ENCODE measurements at places on chromosomes 3 and 15.

GRCh38 chr15:88707771-88708654 lies 69.2 kb downstream of the ISG20 start:
- no peak for DNase-seq

DNA sequence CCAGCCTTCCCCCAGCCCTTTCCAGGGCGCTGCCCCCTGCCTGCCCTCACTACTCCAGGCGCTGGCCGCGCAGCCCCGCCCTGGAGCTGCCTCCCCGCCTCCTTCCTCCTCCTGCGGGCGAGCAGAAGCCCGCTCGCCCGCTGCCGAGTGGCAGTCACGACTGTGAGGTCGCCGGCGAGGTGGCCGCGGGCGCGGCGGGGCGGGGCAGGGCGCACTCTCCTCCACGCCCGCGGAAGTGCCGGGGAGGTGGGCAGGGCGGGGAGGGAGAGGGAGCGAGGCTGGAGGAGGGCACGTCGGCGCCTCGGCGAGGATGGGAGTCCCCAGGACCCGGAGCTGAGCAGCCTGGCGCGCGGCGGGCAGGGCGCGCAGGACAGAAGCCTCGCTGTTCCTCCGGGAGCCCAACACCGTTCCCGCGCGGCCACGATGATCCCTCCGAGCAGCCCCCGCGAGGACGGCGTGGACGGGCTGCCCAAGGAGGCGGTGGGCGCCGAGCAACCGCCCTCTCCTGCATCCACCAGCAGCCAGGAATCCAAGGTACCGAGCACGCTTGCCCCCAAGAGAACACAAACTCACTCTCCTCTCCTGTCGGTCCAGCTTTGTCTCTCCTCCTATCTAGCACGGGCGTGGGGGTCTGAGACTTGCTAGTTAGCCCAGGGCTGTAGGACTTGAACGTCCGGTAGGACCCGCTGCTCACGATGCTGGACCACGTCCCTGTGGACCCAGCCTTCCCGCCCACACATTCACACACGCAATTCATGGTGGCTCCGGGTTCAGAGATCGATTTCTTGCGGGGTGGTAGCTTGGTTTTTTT lies at the start of gene STAC:
TSS of gene STAC (plus strand) at position 284 of the 811 bp plus-strand sequence. CDS start at position 424, 140 bp downstream.
- no peak for DNase-seq

DNA sequence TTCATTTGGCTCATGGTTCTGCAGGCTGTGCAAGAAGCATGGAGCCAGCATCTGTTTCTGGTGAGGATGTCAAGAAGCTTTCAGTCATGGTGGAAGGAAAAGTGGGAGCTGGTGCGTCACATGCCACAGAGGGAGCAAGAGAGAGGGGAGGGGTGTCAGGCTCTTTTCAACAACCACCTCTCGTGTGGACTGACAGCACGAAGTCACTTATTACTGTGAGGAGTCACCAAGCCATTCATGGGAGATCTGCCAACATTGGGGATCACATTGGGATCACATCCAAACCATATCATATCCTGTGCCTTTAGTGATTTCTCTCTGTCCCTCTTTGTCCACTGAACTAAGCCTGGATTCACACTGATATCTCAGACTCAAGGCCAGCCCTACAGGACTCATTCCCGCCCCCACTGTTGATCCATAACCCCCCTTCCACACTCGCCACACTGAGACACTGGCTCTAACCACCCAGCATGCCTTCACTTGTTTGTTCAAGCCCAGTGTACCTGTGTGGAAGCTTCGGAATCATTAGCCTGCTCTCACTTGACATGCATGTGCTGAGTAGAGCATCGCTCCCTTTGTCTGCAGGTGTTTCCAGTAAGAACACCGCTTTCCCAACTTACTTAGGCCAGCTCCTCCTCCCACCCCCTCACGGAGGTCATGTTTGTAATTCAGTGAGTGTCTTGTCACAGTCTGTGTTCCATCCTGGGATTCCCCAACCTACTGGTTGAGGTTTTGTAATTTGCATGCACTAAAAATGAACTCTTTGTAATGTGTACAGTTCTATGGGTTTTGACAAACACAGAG lies 132.2 kb downstream of the KLF13 start:
- no peak for DNase-seq

DNA sequence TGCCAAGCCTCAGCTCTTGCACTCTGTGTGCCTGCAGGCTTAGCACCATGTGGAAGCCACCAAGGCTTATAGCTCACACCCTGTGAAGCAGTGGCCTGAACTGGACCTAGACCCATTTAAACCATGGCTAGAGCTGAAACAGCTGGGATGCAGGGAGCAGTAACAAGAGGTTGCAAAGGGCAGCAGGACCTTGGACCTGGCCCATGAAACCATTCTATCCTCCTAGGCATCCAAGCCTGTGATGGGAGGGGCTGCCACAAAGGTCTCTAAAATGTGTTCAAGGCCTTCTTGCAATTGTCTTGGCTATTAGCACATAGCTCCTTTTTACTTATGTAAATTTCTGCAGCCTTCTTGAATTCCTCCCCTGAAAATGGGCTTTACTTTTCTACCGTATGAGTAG lies 57.9 kb upstream of the NPAP1 start:
- DNase-seq = no peak

- DNase-seq = peak; percentile 77
Measured at GRCh38 chr15:101684384-101684783, 32.2 kb upstream of the TM2D3 start.

DNA sequence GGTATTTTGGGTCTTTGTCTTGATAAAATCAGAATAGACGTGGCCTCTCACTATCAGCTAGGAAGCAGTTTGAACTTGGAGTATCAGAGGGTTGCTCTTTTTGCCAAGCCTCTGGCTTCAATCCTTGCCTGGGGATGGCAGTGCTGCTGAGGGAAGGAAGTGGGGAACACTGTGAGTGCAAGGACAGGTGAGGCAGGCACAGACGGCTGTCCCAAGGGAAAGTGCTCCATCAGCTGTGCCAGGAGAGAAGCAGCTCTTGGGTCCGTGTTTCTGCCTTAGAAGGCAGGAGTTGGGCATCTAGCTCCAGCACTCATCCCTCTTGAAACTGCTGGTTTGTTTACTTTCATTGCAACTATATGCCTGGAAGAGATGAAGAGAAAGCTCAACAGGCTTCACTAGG lies 33.2 kb downstream of the PML start:
- DNase-seq = no peak

GRCh38 chr3:170367797-170368196 lies 10.3 kb downstream of the SKIL start:
- no peak for DNase-seq

GRCh38 chr3:69130689-69131088 lies 8.3 kb upstream of the LMOD3 start:
- no peak for DNase-seq

- no peak for DNase-seq
Measured at GRCh38 chr15:88497109-88497765, 29.7 kb downstream of the MRPS11 start.

DNA sequence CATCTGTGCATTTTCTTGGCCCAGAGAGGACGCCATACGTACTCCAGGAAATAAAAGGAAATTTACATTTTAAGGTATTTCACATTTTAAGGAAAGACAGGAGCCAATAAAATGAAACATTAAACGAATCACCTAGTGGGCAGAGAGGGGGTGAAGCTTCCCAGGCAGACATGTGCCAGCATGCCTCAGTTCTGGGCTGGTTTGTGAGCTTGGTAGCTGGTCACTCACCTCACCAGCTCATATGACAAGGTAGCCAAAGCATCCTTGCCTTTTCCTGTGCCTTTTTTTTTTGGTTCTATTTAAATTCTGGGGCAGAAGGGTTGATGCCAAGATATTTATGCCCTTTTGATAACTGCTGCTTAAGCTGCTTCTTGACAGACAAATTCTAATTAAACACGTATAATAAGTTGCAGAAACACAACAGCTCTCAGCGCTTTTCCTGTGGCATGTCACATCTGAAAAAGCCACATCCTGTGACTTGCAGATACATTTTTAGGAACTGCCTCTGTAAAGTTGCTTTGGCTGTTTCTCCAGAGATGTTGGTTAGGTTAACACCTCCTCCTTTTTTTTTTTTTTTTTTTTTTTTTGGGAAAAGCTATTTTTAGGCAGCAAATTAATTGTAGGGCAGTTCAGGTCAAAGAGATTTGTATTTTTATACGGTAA lies 218.6 kb downstream of the PDCD6IP start:
- DNase-seq = peak; percentile 35

GRCh38 chr3:36944012-36944640 lies 728 bp downstream of the TRANK1 start:
- DNase-seq = peak; percentile 60

DNA sequence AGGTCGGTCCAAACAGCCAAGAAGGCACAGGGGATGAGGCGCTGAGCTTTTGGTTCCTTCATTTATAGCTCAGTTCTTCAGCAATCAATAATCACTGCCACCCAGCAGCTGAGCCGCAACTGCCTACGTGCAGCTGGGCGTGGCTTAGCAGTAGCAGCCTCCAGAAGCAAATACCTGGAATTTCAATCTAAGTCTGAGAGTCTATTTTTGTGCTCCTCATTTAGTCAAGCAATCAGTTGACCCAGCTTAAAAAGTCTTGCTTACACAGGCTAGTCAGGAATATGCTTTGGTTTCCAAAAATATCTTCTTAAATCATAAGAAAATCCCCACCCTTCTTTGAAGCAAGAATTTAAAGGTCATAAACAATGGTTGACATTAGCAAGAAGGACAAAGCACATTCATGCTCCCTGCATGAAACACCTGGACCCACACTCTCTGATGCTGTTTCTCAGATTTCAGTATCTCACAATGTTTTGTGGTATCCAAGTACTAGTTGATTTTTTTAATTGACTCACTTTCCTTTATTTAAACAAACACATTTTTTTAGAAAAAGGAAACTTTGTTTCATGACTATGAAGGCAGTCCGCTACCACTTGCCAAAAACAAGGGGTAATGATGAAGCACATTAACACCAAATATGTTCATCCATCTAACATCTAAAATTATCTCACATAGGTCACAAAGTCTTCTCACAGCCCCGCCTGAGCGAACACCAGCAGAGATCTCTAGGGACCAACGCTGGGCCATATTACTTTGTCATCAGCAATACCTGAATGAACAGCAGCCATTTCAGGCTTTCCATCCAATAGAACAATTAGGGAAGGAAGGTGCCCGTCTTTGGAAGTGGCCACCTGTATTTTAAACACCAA lies 106.1 kb downstream of the OXNAD1 start:
- DNase-seq = no peak

- DNase-seq = no peak
Measured at GRCh38 chr15:38530113-38530512, 34.5 kb downstream of the RASGRP1 start.

DNA sequence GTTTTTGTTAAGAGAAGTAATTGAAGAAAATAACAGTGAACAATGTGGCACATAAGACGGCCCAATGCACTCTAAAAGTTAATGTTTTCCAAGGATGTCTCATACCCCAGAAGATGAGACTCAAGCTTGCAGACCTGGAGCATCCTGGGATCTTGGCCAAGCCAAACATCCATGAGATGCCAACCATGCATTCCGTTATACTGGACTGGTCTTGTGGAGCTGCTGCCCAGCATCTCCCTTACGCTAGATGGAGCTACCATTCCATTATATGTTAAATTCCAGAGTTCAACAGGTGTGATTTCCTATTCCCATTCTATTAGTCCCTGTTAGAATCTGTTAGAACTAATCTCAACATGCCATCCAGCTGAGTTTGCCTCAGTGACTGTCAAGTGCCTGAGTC lies 181.8 kb downstream of the PDCD6IP start:
- peak; percentile 83 for DNase-seq

DNA sequence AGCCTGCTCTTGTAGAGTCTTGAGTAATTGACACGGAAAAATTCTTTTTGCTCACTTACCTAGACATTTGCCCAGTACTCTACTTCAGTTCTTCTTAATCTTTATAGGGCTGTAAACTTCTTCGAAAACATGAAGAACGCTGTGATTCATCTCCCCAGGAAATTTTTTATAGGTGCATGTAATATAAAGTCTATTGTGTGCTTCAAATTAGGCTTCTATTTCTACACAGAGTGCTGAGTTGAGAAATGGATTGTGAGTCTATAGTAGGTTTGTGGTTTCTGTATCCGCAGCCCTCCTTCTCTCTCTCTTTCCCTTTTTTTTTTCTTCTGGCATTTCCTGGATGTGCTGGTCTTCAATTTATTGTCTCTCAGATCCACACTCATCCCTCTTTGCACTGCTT lies 183.3 kb upstream of the DCBLD2 start:
- DNase-seq = peak; percentile 96

- no peak for DNase-seq
Measured at GRCh38 chr15:85583923-85584390, 203.6 kb downstream of the AKAP13 start.

GRCh38 chr15:31344823-31345605 lies 18.4 kb downstream of the KLF13 start:
- DNase-seq = no peak

- no peak for DNase-seq
Measured at GRCh38 chr15:71129669-71130068, 14.4 kb downstream of the THSD4 start.

GRCh38 chr3:28923994-28924393 lies 356.9 kb upstream of the RBMS3 start:
- DNase-seq = no peak

DNA sequence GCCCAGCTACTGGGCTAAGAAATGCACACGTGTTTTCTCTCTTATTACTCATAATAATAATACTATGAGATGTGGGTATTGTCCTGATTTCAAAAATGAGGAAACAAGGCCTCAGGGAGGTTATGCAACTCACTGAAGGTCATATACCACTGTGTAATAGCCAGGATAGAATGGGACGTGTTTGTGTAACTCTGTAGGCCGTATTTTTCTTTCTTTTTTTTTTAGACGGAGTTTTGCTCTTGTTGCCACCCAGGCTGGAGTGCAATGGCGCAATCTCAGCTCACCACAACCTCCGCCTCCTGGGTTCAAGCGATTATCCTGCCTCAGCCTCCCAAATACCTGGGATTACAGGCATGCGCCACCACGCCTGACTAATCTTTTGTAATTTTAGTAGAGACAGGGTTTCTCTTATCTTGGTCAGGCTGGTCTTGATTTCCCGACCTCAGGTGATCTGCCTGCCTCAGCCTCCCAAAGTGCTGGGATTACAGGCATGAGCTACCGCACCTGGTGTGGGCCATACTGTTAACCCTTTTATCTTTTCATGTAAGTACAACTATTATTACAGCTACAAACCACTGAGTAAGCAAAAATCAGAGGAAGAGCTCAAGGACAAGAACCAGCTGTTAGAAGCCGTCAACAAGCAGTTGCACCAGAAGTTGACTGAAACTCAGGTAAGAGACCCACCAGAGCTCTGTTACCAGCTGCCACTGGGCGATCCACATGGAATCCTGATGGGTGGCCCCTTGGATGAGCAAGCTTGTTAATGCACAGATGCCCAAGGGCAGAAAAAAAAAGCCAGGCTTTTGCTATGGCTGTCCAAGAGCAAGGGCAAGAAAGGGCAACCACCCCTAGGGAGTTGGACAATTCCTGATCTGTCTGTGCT lies 6.7 kb downstream of the KNSTRN start:
- no peak for DNase-seq

GRCh38 chr15:39885099-39885777 lies 34.8 kb downstream of the GPR176 start:
- DNase-seq = no peak
